ENCODE measurements at places on chromosomes 12 and 14. TPM values are rescaled to one million over a fixed set of nuclear protein-coding genes. Genes with fewer than 3 reads are reported as not detected.

- no peak for DNase-seq
Observed at GRCh38 chr14:83992857-83993256, 1537.1 kb upstream of the FLRT2 start.

GRCh38 chr12:91818227-91819131 is 327.2 kb downstream of the BTG1 start:
- no peak for DNase-seq

- DNase-seq: no peak
Observed at GRCh38 chr12:13124656-13125505, 21.4 kb upstream of the GSG1 start.

GRCh38 chr14:72780751-72781150 is 113.2 kb downstream of the DPF3 start:
- no peak for DNase-seq

DNA sequence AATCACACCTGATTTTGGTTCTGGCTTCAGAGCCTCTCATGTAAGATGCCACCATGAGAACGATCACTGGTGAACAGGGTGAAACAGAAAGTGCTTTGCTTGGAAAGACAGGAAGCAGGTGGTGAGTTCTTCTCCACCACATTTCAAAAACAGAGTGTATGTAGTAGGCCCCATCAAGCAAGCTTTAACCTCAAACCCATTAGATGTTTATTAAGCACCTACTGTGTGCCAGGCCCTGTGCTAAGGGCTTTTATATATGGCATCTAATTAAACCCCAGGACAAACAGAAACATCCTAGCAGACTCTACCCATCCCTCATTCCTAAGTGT is 47.8 kb upstream of the MED13L start:
- DNase-seq: peak; percentile 4

GRCh38 chr12:102169922-102170621 is 27.6 kb downstream of the PMCH start:
- no peak for DNase-seq

- no peak for DNase-seq
Observed at GRCh38 chr12:126139355-126139754, 1074.1 kb downstream of the AACS start.

Gene KRT78
- not detected for total RNA-seq
